ENCODE measurements at places on chromosomes 5 and 9. TPM values are rescaled to one million over a fixed set of nuclear protein-coding genes. Genes with fewer than 3 reads are reported as not detected.

DNA sequence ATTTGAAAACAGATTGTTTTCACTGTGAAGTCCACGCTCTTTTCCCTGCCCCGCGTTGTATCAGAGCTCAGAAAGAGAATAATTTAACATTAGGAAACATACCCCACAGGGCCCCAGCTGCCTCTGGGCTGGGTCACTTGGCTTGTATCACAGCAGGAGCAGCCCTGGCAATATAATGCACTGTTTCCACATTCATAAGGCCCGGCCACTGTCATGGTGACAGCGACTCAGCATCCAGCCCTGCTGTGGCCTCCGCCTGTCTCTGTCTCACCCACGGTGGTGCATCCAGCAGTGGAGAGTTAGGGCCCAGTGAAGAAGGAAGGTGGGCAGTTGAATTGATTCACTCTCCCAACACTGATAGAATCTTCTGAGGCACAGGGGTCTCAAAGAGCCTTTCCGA lies 188.9 kb downstream of the NSG2 start:
- H3K27me3 ChIP-seq, result no peaks in the 10 kb centered on the region
- H3K4me1 ChIP-seq, result no peaks in the 10 kb centered on the region
- H3K27ac ChIP-seq, result no peak overlapping the region
- no peak for DNase-seq

DNA sequence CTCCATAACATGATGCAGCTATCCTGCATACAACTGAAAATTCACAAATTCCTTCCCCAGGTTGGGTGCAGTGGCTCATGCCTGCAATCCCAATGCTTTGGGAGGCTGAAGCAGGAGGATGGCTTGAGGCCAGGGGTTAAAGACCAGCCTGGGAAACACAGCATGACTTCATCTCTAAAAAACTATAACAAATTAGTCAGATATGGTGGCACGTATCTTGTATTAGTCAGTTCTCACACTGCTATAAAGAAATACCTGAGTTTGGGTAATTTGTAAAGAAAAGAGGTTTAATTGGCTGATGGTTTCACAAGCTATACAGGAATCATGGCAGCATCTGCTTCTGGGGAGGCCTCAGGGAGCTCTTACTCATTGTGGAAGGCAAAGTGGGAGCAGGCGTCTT lies 56.4 kb upstream of the DAPK1 start:
- DNase-seq, result no peak
- H3K4me1 ChIP-seq, result peaks cover 26% of the 10 kb centered on the region
- no peaks in the 10 kb centered on the region for H3K36me3 ChIP-seq
- H3K27me3 ChIP-seq, result no peaks in the 10 kb centered on the region
- no peak overlapping the region for H3K4me3 ChIP-seq

- no peak overlapping the region for H3K27ac ChIP-seq
- H3K4me1 ChIP-seq, result no peaks in the 10 kb centered on the region
- no peak for DNase-seq
- no peaks in the 10 kb centered on the region for H3K36me3 ChIP-seq
- no peaks in the 10 kb centered on the region for H3K27me3 ChIP-seq
Measured at GRCh38 chr5:63726496-63726895, 235.7 kb downstream of the HTR1A start.

DNA sequence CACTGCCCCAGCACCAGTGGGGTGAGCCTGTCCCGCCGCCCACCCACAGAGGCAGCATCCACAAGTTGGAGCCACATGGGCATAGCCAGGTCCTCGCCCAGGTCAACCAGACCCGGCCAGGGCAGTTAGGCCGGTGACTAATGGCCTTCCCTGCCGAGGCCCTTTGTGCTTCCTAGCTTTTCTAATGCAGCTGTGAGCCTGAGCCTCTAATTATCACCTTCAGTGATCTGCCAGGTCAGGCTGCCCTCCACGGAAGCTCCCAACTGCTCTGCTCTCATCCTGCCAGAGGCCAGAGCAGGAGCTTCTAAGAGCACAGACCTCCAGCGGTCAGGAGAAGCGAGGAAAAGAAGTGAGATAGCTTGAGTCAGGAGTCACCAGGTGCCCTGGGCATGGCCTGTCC lies 87.1 kb upstream of the PPP1R26 start:
- DNase-seq, result no peak
- no peaks in the 10 kb centered on the region for H3K27me3 ChIP-seq
- H3K4me1 ChIP-seq, result no peaks in the 10 kb centered on the region
- H3K36me3 ChIP-seq, result no peaks in the 10 kb centered on the region
- H3K27ac ChIP-seq, result no peak overlapping the region

The ADGRD2 gene
- total RNA-seq, result not detected

DNA sequence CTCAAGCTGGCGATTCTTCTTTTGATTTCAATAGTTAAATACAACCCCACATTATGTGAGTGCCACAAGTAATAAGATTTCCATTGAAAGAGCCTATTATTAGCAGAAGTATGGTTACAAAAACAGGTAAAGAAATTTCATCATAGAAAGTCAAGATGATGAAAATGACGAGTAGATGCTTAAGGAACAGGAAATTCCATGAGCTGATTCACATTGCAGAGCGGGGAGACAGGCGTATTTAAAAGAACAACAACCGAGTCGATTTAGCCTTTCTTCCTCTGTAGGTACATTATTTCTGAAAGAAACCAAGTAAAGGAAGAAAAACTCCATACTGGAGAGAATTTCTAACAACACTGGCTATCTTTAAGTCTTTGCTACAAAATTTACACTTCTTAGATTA lies 310.4 kb downstream of the SLF1 start:
- DNase-seq, result no peak
- H3K36me3 ChIP-seq, result no peaks in the 10 kb centered on the region
- no peaks in the 10 kb centered on the region for H3K27me3 ChIP-seq

The ZBTB26 gene
- 3.2 TPM for total RNA-seq

Data from SJSA1 (cell line).